ENCODE measurements at places on chromosomes 7 and 10.

DNA sequence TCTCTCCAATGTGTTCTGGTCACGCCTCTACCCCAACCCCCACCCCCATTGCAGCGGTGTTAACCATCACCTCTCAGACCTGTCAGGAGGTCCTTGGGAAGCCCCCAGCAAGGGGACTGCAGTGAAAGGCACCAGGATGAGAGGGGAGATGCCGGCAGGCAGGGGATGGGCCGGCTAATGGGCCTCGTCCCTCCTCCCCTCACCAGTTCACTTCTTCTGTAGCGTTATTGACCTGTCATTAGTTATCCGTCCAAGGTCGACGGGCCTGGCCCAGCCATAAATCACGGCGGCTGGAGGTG lies 18.8 kb downstream of the POLL start:
- no peaks in the 10 kb centered on the region for H3K36me3 ChIP-seq
- DNase-seq = no peak
- H3K27me3 ChIP-seq = peaks cover 51% of the 10 kb centered on the region
- no peak overlapping the region for H3K4me3 ChIP-seq
- H3K27ac ChIP-seq = no peak overlapping the region

DNA sequence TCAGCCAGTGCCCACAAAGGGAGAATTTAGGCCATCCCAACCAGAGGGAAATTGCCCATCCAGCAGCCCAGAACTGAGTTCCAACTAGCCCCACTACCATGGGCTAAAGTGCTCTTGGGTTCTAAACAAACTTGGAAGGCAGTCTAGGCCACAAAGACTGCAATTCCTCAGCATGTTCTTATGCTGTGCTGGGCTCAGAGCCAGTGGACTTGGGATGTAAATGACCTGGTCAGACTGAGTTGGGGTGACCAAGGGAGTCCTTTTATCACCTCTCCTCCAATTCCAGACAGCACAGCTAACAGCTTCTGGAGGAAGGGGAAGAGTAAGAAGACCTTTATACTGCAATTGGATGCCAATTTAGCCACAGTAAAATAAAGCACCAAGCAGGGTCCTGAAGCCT lies 607.2 kb upstream of the KCND2 start:
- no peaks in the 10 kb centered on the region for H3K27me3 ChIP-seq
- H3K36me3 ChIP-seq = no peaks in the 10 kb centered on the region
- H3K4me3 ChIP-seq = no peak overlapping the region
- no peak overlapping the region for H3K27ac ChIP-seq
- no peak for DNase-seq
- H3K4me1 ChIP-seq = no peaks in the 10 kb centered on the region

GRCh38 chr7:48052748-48053147 lies 17.4 kb downstream of the C7orf57 start:
- no peak overlapping the region for H3K4me3 ChIP-seq
- no peak overlapping the region for H3K27ac ChIP-seq
- no peaks in the 10 kb centered on the region for H3K4me1 ChIP-seq
- no peaks in the 10 kb centered on the region for H3K36me3 ChIP-seq
- H3K27me3 ChIP-seq = no peaks in the 10 kb centered on the region

DNA sequence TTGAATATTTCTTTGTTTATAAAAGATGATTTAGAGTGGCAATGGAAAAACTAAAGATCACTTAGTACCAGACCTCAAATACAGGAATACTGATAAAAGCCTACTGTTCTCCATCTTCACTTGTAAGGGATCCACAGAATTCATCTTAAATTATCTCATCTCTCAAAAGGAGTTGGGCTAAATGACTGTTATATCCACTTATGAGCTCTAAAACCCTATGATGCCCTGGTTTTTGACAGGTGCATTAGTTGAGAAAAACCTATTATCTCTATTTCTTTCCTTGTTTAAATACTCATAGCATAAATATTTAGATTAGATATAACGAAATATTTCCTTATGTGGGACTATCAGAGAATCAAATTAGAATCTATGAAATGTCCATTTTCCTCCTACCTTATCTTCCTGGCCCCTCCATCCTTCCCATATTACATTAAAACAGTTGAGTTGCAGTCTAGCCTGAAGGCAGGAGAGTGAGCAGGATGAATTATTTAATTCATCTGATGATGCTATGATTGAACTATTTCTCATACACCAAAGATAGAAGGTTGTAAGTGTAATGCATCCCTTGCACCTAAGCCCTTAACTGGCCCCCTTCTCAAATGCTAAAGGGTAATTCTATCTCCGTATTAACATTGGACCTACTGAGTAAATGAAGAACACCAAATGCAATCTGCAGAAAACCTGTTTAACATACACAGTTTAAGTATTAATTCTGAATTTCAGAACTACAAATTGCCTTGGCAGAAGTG lies 29.7 kb downstream of the PPP3CB start:
- no peaks in the 10 kb centered on the region for H3K4me1 ChIP-seq
- peaks cover 97% of the 10 kb centered on the region for H3K36me3 ChIP-seq
- DNase-seq = no peak
- no peak overlapping the region for H3K27ac ChIP-seq

GRCh38 chr10:132141526-132142395 lies 45.0 kb upstream of the DPYSL4 start:
- DNase-seq = no peak
- H3K36me3 ChIP-seq = no peaks in the 10 kb centered on the region
- H3K27me3 ChIP-seq = peaks cover 10% of the 10 kb centered on the region
